B cell (primary cell): ENCODE measurements at places on chromosomes 1 and 21. TPM values are rescaled to one million over a fixed set of nuclear protein-coding genes. Genes with fewer than 3 reads are reported as not detected.

DNA sequence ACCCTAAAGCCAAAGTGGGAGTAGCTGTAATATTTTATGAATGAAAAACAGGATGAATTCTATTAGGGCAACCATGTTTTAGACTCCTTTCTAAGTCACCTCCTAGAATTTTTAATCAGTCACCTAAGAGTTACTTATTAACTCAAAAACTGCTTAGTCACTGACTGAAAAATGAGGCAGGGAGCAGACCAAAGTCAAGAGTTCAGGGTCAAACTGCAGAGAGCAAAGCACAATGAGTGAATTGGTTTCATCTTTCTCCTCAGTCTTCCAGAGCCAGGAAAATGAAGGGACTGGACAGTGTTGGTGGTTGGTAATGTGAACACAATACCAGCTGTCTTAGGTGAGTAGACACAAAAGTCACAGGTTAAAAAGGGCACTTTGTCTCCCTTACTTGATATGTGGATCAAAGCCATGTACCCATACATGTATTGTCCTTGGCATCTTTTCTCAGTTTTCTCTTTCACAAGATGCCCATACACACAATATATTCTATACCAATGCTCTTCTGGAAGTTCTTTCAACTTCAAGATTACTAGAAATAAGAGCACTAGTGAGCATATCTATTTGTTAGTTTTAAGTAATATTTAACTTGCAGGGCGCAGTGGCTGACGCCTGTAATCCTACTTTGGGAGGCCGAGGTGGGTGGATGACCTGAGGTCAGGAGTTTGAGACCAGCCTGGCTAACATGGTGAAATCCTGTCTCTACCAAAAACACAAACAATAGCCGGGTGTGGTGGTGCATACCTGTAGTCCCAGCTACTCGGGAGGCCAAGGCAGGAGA, 42.2 kb downstream of the ATP1B1 start:
- no peak overlapping the region for H3K27ac ChIP-seq
- H3K27me3 ChIP-seq: no peaks in the 10 kb centered on the region
- DNase-seq: no peak
- no peaks in the 10 kb centered on the region for H3K4me1 ChIP-seq

The UBXN10 gene
- total RNA-seq: 0.25 and 0.53 TPM in 2 replicates

- no peaks in the 10 kb centered on the region for H3K36me3 ChIP-seq
- H3K4me1 ChIP-seq: peaks cover 7% of the 10 kb centered on the region
- H3K27me3 ChIP-seq: peaks cover 8% of the 10 kb centered on the region
- DNase-seq: no peak
Measured at GRCh38 chr1:169584483-169585144, 1.7 kb downstream of the F5 start.

DNA sequence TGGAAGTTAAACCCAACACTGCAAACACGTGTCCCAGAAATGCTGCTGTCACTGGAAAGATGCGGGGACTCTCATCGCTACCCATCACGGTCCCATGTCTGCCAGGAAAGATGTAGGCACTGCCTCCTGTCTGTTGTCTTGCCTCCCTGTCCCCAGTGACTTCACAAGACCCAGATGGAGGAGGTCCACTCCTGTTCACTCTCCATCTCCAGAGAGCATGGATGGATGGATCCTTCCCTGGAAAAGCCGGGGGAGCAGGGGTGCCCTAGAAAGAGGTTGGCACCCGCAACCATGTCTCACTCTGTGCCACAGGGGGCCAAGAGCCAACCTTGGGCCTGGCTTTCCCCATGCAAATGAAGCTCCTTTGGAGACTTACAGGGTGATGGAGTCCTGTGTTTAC, 135.5 kb downstream of the GLIS1 start:
- DNase-seq: no peak
- H3K4me1 ChIP-seq: no peaks in the 10 kb centered on the region
- H3K27ac ChIP-seq: no peak overlapping the region
- H3K27me3 ChIP-seq: no peaks in the 10 kb centered on the region
- no peak overlapping the region for H3K4me3 ChIP-seq

DNA sequence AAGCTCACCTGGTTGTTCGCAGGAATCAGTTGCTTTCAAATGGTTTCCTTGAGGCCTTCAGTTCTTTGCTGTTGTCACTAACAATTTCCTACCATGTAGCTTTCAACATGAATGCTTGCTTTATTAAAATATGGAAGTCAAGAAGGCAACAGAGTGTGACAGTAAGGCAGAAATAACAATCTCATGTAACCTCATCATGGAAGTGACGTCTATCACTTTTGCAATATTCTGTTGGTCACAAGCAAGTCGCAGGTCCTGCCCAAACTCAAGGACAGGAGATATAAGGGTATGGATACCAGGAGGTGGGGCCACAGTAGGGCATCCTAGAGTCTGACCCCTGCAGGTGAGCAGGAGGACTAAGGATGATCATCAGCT, 296.8 kb upstream of the ZP4 start:
- H3K4me1 ChIP-seq: no peaks in the 10 kb centered on the region
- no peak overlapping the region for H3K4me3 ChIP-seq
- no peak for DNase-seq
- no peak overlapping the region for H3K27ac ChIP-seq
- H3K27me3 ChIP-seq: no peaks in the 10 kb centered on the region

The RNU1-4 gene
- 4,377 and 4,541 TPM in 2 replicates for total RNA-seq

- H3K36me3 ChIP-seq: no peaks in the 10 kb centered on the region
- H3K4me1 ChIP-seq: peaks cover 12% of the 10 kb centered on the region
- DNase-seq: no peak
- no peak overlapping the region for H3K4me3 ChIP-seq
- H3K27me3 ChIP-seq: no peaks in the 10 kb centered on the region
Measured at GRCh38 chr1:231052777-231053176, 12.7 kb upstream of the FAM89A start.

DNA sequence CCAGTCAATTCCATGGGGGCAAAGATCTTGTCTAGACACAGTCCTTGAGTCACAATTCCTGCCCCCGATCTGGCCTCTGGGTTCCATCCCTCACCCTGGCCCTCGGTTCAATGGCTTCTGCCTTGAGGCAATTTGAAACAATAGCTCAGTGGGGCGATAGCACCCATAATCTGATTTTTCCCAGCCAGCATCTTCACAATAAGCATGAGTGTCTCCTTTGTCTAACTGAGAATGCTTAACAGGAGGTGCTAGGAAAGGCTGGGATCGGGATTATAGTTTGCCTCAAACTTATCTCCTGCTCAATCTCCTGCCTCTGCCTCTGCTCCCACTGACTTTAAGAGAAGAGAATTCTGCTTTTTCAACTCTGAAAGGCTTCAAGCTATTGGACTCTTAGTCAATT, 293.9 kb upstream of the PROX1 start:
- no peaks in the 10 kb centered on the region for H3K36me3 ChIP-seq
- H3K4me1 ChIP-seq: no peaks in the 10 kb centered on the region
- H3K27ac ChIP-seq: no peak overlapping the region
- DNase-seq: no peak
- no peaks in the 10 kb centered on the region for H3K27me3 ChIP-seq
- H3K4me3 ChIP-seq: no peak overlapping the region

DNA sequence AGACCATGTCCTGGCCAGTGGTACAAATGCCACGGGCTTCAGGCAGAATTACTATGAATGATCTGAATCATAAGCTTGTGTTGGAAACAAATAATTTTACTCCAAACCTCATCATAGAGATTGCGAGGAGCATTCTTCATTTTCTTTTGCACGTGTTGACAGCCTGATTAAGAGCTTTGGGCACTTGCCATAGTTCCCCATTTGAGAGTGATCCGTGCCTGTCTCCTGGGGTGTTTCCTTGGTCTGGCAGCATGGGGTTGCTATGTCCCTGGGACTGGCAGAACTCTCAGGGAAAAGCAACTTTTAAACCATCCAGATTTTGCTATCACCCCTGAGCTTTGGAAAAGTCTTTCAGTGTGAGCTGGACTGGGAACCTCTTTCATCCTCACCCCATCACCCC, 54.3 kb upstream of the KCNJ6 start:
- no peaks in the 10 kb centered on the region for H3K4me1 ChIP-seq
- no peaks in the 10 kb centered on the region for H3K27me3 ChIP-seq
- no peak overlapping the region for H3K27ac ChIP-seq
- H3K36me3 ChIP-seq: no peaks in the 10 kb centered on the region

The VAMP4 gene
- 17.5 and 21.8 TPM in 2 replicates for total RNA-seq

DNA sequence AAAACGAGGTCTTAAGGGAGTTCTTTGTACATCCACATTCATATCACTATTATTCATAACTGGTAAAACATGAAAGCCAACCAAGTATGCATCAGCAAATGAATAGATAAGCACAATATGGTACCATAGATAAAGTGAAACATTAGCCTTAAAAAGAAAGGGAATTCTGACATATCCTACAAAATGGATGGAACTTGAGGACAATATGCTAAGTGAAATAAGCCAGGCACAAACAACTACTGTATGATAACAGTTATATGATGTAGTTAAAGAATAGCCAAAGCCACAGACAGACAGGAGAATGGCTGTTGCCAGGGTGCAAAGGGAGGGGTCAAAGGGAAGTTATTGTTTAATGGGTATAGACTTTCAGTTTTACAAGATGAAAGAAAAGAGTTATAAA, 148.9 kb downstream of the EIF4G3 start:
- no peak overlapping the region for H3K4me3 ChIP-seq
- no peak for DNase-seq
- H3K36me3 ChIP-seq: peaks cover 2% of the 10 kb centered on the region
- no peak overlapping the region for H3K27ac ChIP-seq
- no peaks in the 10 kb centered on the region for H3K27me3 ChIP-seq

- H3K27ac ChIP-seq: no peak overlapping the region
- no peaks in the 10 kb centered on the region for H3K27me3 ChIP-seq
- H3K4me3 ChIP-seq: no peak overlapping the region
- DNase-seq: no peak
- no peaks in the 10 kb centered on the region for H3K36me3 ChIP-seq
Measured at GRCh38 chr1:246039584-246039983, 467.5 kb downstream of the SMYD3 start.

- H3K4me3 ChIP-seq: no peak overlapping the region
- H3K4me1 ChIP-seq: no peaks in the 10 kb centered on the region
- no peaks in the 10 kb centered on the region for H3K36me3 ChIP-seq
- H3K27ac ChIP-seq: no peak overlapping the region
- no peaks in the 10 kb centered on the region for H3K27me3 ChIP-seq
Measured at GRCh38 chr1:241808265-241808664, 39.7 kb upstream of the EXO1 start.

DNA sequence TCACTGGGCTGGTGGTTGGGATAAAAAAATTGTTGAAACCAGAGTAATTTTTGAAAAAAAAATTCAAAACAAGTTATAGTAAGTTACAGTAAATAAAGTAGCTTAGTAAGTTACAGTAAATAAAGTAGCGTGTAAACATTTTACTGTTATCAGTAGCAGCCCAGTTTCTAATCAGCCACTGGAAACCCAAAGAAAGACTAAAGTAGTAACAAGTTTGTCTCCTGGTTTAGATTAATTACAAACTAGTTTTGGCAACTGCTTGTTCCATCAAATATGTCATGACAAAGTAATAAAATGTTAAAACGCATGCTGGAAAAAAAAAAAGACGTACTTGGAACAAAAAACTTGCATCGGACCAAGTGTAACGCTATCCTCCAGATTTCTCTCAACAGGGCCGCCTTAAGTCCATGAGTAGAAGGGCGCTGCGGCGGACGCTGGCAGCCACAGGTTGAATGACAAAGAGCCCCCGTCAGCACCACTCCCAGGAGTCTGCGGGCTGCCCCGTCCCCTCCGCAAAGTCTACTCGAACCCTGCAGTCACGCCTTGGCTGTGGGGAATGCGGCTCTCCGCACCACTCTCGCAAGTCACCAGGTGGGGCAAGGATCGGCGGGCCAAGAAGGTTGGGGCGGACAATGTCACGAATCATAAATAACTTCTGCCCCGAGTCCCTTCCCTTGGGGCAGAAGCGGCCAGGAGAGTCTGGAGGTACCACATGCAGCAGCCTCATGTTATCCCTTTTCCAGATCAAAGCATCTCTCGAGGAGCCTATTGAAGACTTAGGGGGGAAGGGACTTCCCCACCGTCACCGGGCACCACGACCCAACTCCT, 837 bp downstream of the SLC16A1 start:
- H3K36me3 ChIP-seq: no peaks in the 10 kb centered on the region
- DNase-seq: no peak
- H3K4me1 ChIP-seq: peaks cover 26% of the 10 kb centered on the region
- no peaks in the 10 kb centered on the region for H3K27me3 ChIP-seq
- H3K4me3 ChIP-seq: peak overlapping the region; percentile 88

The ELAPOR1 gene
- total RNA-seq: 1.7 and 2.2 TPM in 2 replicates

The BSND gene
- not detected in 2 replicates for total RNA-seq

- H3K4me3 ChIP-seq: no peak overlapping the region
- no peaks in the 10 kb centered on the region for H3K36me3 ChIP-seq
Measured at GRCh38 chr1:226590614-226591013, 42.0 kb downstream of the STUM start.

DNA sequence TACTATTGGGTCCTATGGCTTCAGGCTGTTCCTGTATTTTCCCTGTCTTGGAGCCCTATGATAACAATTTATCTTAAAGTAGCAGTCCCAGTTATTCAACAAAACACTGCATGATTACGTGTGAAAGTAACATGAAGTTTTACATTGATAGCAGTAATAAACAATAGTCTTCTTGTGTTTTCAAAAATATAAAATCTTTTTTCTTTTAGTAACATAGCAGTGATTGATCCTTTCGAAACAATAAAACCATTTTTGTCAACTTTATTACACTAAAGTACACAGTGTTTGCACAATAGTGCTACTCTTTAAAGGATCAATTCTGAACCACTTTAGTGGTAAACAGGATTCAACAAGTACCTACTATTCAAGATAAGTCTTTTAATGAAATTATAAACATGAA, 90.6 kb downstream of the GPATCH2 start:
- H3K27ac ChIP-seq: no peak overlapping the region
- no peak overlapping the region for H3K4me3 ChIP-seq
- no peaks in the 10 kb centered on the region for H3K36me3 ChIP-seq
- no peaks in the 10 kb centered on the region for H3K27me3 ChIP-seq
- no peak for DNase-seq

- H3K36me3 ChIP-seq: peaks cover 2% of the 10 kb centered on the region
- DNase-seq: no peak
- H3K27me3 ChIP-seq: no peaks in the 10 kb centered on the region
Measured at GRCh38 chr21:29306920-29307319, 8.2 kb downstream of the BACH1 start.

The LIN9 gene
- total RNA-seq: 6.4 and 6.7 TPM in 2 replicates

The TAS1R2 gene
- total RNA-seq: not detected in 2 replicates
